Esophagus squamous epithelium (tissue), 5 donors: ENCODE measurements at places on chromosomes 1 and 21.

GRCh38 chr1:187114792-187115191 is 286.0 kb downstream of the PLA2G4A start:
- no peak for DNase-seq

DNA sequence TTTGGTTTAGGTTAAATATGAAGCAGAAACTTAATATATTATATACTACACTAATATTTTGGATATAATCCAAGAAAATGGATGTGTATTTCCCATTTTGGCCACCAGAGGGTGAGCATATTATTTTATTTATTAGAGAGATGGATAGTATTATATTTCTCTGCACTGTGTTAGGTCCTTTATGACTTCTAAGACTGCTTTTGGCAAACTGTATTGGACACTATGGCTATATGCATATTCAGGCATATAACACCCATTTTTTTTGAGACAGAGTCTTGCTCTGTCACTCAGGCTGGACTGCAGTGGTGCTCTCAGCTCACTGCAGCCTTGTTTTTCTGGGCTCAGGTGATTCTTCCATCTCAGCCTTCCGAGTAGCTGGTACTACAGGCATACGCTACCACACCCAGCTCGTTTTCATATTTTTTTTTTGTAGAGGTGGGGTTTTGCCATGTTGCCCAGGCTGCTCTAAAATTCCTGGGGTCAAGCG is 17.8 kb upstream of the PGM1 start:
- DNase-seq: no peak

GRCh38 chr1:25544243-25544764 is 898 bp downstream of the LDLRAP1 start:
- DNase-seq: no peak

- no peak for DNase-seq
Observed at GRCh38 chr1:19644395-19644680, 227 bp downstream of the NBL1 start.

DNA sequence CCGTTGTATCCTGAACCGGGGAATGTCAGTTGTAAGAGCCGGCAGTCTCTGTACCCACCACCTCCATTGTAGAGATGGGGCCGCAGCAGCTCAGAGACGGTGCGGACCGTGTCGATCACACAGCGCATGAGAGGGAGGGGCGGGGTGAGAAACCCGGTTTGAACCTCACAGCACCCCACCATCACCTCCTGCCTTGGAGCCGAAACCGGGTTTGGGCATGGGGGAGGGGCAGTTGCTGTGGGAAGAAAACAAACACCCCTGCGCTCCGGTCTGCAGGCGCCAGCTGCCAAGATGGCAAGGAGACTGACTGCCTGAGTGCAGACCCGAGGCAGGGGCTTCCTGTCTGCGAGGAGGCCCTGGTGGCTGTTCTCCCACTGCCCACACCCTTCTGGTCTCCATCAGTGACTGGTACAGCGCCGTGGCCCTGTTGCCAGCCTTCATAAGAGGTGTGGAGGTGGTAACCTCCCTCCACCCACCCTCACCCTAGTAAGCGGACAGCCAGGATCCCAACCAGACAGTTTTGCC is 69.2 kb upstream of the SSBP3 start:
- DNase-seq: no peak

DNA sequence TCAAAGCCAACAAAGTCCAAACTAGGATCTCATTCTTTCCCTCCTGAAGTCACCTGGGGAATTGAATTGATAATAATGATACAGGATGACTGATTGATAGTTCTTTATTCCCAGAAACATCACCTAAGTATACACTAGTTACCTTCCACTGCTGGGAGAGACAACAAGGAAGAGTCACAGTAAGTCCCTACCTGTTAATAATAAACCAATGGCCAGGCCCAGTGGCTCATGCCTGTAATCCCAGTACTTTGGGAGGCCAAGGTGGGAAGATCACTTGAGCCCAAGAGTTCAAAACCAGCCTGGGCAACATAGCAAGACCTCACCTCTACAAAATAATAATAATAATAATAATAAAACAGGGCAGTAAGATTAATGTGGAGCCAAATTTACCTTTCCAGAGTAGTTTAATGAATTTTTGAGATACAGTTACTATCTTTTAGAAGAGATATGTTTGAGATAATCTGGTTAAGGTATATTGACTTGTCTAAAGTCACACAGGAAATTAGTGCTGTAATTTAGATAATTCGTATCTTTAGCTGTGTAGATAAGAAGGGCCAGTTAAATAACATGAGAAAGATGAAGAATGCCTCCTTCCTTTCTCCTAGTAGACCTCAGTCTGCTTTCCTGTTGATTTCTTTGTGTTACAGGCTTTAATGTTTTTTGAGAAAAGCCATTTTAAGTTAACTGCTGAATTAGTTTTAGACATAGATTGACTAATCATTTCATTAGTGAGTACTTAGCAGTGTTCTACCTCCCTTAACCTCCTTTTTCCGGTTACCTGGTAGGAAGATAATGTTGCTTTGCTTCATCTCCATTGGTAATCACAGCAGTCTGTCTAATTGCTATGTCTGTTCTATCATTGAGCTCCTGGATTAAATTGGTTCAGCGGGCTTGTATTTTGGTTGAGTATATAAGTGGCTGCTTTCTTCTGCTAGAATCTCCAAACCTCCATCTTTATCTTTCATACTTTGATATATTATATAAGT is 22.0 kb downstream of the SMAP2 start:
- DNase-seq: no peak

- peak; percentile 14 for DNase-seq
Observed at GRCh38 chr1:244319283-244320132, 132.2 kb downstream of the ADSS2 start.

DNA sequence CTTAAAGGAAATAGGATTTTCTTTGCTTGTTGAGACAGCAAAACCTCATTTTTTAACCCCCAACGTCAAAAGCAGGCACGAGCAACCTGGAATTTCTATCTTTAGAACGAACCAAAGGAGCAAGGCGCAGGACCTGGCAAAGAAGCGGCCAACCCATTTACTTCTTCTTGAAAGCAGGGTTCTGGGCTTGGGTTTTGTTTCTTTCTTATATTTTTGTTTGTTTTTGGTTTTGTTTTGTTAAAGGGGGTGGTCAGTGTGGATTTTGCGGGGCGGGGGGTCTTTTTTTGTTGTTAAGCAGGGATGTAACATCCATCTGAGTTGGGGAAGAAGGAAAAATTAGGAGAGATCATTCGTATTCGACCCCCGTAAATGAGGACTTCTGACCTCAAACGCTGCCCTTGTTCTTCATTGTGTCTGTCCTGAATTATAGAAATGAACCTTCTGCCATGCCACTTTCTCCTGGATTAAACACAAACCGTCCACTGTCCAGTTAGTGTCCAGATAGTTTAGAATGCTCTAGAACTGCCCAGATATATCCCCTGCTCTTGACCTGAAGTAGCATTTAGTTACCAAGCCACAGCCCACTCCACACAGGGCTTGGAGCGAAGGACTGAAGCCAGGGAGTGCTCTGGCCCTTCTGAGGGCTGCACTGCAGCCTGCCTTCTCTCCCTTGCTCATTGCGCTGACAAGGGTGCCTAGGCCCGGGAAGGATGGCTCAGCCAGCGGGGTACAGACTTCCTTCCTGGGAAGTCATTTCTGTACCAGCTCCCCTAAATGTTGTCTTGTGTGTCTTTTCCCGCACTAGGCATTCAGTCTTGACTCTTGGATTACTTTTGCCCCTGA is 909 bp upstream of the APP start:
- DNase-seq: no peak

DNA sequence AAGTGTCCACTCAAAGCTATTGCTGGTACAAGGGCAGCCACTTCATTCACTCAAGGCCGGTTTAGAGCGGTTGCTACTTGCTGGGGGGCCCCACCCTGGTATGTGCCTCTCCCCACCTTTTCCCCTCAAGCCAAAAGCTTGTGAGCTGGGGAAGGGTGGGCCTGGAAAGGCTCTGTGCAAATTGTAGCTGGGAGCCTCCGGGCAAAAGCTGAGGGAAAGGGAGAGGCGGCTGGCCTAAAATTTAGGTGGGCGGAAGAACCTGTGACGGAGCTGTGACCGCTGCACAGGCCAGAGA is 306 bp upstream of the SH3D21 start:
- DNase-seq: no peak

DNA sequence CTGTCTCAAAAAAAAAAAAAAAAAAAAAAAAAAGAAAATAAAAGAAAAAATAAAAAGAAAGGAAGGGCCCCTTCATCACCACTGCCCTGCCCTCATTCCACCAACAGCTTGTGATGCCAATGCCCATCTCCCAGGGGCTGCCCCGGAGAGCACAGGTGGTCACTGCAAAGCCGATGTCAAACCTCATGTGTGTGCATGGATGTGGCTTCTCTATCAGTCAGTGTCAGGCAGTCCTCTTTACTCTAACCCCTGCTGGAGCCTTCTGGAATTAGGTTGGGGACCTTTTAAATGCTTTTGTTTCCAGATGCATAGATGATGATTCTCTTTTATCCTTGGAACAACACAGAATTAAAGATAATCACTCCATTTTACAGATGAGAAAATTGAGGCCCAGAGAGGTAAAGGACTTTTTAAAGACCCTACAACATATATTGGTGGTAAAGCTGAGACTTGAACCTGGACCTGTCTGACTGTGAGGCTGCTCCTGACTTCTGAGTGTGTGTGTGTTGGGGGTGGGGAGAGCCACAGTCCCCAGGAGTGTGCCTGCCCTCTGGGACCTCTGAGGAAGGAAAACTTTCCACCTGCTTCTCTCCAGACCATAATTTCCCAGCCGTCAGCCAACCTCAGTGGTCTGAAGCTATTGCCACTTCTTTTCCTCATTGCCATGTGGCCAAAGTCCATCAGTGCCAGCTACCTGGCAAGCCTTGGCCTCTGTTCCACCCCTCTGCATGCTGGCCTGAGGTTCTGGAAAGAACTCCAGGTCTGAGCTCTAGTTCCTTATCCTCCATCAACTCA is 3.0 kb upstream of the TMEM54 start:
- no peak for DNase-seq
